ENCODE measurements at places on chromosomes 11 and 22.

GRCh38 chr22:17359501-17359900, 9.8 kb upstream of the CECR2 start:
- no peak for DNase-seq

DNA sequence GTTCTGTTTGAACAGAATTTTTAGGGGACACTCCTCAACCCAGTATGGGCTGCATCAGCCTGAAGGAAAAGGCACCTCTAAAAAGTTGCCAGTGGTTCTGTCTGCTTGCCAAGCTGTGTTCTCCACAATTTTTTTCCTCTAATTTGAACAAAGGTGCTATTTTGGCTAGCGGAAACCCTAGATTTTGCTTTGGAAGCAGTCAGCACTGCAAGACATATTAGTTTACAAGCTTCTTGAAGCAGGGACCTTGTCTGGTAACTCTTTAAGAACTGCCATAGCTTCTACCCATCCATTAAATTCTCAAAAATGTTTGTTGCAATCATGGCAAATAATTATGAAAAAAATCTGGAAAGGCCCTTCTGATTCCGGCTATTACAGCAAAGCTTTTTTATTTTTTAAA, 75.6 kb upstream of the HEPHL1 start:
- no peak for DNase-seq

DNA sequence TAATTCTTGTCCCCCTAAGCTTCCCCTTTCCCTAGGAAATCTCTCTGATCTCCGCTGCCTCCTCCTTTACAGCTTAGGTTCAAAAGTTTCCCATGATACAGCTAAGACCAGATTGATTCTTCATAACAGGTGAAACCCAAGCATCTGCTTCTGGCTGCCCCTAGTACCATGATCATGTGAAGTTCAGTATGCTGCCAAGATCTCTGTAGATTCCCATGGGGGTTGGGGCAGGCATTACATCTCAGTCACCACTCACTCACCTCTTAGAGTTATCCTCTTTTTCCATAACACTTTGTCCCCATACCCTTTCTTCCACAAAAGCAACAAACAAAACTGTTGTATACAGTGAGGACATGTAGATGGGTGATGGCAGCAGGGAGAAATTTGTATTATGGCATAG, 44.0 kb downstream of the RRP8 start:
- DNase-seq, result no peak

DNA sequence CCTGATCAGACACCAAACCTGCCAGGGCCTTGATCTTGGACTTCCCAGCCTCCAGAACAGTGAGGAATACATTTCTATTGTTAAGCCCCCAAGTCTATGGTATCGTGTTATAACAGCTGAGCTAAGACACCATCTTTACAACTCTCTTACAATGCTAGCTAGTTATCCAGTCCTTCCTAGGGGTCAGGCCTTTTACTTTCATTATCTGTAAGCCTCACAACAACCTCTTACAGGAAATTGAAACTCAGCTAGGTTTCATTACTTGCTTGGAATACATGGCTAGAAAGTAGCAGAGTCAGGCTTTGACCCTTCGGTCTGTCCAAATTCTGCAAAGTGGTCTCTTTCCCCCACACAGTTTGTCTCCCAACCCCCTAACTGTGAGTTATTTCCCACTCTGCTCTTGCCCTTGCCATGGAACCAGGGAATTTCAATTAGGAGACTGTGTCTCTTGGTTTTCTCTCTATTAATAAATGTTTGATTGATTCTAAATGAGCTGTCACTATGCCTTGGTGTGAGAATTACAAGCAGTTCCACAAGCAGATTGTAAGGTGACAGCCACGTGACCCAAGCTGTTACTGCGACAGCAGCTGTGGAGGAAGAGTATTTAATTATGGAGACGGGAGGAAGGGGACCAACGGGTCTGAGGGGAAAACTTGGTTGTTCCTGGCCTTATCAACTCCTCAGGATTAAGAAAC, 38.4 kb upstream of the CLMP start:
- no peak for DNase-seq

- DNase-seq, result no peak
Observed at GRCh38 chr11:78812513-78813293, 238.0 kb upstream of the NARS2 start.

DNA sequence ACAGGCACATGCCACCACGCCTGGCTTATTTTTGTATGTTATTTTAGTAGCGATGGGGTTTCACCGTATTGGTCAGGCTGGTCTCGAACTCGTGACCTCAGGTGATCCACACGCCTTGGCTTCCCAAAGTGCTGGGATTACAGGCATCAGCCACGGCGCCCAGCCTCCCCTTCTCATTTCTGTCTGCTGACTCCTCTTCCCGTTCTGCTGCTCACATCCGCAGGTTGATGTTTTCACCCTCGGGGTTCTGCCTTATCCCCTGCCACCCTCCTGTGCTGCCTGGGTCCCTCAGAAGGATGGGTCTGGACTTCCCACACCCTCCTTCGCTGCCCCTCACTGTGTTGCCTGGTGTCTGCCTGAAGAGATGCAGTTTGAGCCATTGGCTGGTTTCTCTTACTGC, 19.2 kb upstream of the VSIG10L2 start:
- DNase-seq, result no peak

DNA sequence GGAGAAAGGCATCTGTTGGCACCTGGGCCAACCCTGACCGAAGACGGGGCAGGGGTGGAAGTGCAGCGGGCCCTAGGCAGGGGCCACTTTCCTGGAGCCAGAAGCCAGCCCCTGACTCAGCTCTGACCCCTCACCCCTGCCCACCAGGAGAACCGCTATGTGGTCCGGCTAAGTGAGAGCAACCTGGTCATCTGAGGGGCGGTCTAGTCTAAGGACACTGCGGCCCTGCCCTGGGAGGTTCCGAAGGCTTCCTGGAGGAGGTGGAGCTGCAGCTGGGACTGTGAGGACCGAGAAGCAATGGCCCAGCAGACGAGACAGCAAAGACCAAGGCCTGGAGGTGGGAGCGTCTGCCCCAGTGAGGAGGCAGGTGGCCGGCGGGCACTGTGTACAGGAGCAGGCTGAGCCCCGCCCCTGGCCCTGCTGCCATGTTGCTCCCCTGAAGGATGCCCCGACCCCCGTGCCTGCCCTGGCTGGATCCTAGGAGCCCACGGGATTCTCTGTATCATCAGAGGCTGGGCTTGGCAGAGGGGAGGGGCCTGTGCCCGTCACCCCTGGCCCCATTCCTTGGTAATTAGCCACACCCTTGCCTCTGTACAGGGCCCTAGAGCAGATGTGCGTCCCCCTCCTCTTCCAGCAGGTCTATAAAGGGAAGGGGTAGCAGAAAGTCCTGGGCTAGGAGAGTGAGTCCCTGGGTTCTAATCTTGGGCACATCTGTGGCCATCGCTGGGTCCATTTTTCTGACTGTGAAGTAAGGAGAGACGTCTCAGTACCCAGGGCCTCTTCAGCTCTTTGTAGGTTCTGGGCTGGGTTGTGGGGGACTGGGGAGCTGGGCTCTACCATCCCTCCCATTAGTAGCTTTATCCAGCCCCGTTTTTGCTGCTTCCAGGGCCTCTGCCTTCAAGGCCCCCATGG, 19.4 kb downstream of the RELT start:
- DNase-seq, result no peak

DNA sequence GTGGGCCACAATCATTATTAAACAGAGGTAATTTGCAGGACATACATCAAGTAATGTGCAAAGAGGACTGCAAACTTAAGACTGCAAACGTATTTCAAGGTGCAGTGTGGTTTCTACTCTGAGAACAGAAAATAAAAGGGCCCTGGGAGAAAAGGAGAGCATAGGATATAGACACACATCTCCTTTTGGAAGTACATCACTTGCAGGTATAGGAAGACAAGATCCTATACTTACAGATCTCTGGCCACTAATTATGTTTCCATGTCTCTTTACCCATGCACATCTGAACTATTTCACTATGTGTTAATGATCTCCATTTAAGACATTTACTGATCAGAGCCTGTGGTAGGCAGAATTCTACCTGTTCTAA, 47.7 kb downstream of the PIWIL3 start:
- no peak for DNase-seq

GRCh38 chr22:35069541-35069940, 3.6 kb downstream of the ISX start:
- no peak for DNase-seq

DNA sequence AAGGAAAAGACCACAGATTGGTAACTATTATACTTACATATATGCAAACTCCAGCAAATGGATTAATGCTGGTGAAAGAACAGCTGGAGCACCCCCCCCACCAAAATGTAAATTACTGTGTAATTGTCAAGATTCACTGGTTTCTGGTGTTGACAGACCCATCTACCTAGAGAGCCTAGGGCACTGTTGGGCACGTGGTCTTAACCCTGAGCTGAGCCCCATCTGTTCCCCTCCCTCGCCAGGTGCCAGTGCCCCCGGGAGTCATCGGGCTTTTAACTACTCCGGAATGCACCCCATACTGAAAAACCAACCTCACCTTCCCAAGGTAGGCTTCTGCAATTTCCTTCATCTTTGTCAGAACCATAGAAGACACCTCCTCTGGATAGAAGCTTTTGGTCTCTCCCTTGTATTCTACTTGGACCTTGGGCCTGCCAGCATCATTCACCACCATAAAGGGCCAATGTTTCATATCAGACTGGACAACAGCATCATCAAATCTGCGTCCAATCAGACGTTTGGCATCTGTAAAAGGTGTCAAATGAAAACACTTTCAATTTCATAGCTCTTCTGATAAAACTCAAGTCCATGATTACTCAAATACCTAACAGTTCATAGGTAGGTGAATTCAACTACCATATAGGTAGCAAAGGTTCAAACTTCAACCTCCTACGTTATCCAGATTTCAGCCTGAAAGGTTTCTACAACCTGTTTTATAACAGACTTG, 1.5 kb downstream of the HSPA8 start:
- DNase-seq, result peak; percentile 53

DNA sequence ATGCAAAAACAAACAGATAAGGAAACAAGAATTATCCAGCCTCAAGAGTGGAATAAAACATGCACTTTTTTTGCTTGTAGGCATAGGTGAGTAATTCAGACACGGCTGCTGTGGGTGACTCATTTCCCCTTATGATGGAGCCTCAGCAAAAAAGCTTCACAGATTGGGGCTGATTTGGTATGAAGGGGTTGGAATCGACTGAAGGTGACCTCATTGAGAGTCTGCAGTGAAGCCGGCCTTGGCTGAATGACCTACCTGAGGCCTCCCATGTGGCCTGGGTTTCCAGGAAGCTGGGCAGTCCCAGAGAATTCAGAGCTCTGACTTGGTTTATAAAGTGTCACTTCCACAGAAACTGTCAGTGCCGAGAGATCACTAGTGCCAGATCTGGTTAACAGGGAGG, 34.2 kb upstream of the VPREB1 start:
- peak; percentile 57 for DNase-seq

- DNase-seq, result no peak
Observed at GRCh38 chr22:22578702-22579424, 19.8 kb upstream of the PRAME start.

- DNase-seq, result no peak
Observed at GRCh38 chr11:60844870-60845221, 2.9 kb downstream of the CCDC86 start.

- no peak for DNase-seq
Observed at GRCh38 chr11:91967026-91967690, 257.5 kb upstream of the FAT3 start.

DNA sequence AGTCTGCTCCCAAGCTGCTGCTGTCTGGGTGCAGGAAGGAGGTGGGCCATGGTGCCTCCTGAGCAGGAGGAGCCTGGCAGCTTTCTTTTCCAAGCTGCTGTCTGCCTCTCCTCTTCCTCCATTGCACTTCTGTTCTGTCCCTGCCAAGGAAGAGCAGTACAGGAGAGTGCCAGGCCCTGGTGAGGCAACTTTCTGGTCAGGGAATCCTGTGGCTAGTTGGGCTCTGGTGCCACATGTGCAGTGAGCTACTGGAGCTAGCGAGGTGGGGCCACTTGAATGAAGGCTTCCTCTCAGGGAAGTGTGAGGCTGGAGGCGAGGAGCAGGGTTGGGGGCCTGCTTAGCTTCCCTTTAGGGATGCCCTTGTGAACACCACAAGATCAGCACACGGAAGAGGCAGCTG, 90.0 kb downstream of the TSPAN18 start:
- no peak for DNase-seq

Measured in stimulated activated CD4-positive, alpha-beta T cell treated with anti-CD3 and anti-CD28 coated beads, Interleukin-2, amount 100 ng/mL, for 24 hours (primary cell).